ENCODE measurements at places on chromosomes 11 and 22.

DNA sequence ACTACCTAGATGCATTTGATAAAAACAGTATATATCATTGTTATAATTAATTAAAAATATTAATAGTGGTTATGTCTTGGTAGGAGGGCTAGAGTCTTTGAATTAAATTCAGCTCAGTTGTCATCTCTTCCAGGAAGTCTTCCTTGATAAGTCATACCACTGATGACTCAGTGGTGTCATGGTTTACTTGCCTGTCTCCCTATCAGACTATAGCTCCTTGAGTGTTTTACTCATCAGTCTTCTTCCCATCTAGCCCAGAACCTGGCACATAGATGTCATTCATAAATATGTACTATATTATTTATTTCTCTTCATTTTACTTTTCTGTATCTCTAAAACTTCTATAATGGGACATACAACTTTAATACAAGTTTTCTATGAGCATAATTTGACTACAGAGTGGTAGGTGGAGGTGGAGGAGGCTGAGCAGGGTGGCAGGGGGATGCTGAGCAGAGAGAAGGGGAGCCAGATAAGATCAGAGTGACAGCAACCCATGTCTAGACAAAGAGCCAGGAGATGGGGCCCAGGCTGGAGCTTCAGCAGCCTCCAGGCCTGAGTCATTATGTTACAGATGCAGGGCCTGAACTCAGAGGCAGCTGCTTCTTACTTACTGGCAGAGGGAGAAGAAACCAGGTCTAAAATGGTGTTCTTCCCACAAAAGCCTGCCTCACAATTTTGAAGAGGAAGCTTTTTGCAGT is 82.3 kb upstream of the PHOX2A start:
- DNase-seq, result no peak

GRCh38 chr11:12409621-12410005 is 32.2 kb downstream of the PARVA start:
- DNase-seq, result no peak

DNA sequence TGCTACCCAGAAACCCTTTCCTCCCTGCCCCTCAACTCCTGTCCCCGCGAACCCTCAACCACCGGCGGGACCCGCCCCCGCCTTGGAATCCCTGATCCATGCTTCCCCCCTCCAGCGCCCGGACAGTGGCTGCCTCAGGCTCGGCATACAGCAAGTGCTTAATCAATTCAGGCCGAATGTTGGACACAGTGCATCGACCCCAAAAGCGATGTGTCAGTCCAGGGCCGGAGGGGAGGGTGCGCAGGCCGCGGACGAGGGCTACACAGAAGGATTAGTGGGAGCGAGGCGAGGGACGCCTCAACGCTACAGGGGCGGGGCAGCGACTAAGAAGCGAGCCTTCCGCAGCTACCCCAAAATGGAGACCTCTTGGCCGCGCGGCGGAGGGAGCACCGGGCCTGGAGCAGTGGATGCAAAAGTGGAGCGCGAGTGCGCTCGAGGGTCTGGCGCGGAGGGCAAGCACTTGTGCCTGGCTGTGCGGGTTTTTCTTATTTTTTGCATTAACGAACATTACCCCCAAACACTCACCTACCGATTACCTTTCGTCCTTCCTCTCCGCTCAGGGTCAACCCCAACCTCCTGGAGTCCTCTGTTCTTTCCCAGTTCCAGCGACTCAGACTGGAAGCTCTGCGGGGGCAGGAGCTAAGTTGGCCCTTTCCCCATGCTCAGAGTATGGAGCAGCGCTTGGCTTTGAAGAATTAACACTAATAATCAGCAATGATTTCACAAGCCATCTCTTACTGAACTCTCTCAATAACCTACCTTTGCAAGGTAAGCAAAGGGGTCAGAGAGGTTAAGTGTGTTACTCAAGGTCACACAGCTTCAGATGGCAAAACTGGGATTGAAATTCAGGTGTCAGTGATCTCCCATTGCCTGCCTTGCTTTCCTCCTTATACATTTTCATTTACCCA is 30.0 kb upstream of the WNT11 start:
- no peak for DNase-seq

DNA sequence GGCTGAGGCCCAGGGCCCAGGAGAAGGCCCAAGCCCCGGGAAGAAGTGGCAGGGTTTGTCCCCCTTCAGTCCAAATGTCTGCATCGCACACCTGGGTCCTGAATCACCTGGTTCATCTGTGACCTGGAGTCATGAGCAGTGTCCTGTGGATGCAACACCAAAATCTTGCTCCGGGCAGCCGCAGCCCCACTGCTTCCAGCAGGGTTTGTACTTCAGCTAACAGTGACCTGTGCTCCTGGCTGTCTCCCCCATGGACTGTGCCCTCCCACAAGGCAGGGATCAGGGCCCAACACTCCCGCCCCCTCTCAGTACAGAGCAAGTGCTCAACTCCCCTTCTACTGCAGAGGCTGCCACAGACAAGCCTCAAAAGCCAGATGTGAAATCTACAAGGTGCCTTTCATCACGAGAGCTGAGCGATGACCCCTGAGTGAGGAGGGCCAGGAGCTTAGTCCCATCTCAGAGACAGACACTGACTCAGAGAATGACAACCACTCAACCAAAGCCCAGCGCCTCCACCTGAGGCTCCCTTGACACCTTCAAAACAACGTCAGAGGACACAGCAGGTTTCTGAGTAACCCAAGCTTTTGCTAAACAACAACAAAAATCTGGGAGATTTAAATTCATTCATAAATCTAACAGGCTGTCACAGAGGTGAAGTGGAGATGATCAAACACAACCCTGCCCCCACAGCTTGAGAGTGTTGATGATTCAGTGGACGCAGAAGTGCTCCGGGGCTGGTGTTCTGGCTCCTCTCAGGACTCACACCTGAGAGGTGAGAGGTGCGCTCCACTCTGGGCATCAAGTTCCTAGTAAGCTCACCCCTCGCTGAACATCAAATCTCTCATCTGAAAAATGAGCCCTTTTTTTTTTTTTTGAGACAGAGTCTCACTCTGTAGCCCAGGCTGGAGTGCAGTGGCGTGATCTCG is 3.4 kb downstream of the KIAA0930 start:
- no peak for DNase-seq

DNA sequence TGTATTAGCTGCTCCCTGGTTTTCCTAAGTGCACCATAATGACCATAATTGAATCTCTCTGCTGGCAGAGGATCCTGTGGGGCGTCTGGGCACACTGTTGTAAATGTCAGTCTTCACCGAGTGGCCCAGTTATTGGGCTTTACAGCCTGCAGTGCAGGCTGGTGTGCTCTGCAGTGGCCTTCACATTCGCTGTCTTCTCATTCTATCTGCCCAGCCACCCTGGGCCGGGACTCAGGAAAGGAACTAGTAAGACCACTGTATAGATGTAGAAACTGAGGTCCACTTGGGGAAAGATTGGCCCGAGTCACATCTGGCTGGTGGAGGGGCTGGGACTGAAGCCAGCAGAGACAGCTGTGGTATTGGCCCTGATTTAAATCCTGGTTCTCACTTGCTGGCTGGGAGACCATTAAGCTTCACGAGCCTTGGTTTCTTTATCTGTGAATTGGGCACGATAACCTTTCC is 49.3 kb downstream of the TSPAN18 start:
- DNase-seq, result no peak

DNA sequence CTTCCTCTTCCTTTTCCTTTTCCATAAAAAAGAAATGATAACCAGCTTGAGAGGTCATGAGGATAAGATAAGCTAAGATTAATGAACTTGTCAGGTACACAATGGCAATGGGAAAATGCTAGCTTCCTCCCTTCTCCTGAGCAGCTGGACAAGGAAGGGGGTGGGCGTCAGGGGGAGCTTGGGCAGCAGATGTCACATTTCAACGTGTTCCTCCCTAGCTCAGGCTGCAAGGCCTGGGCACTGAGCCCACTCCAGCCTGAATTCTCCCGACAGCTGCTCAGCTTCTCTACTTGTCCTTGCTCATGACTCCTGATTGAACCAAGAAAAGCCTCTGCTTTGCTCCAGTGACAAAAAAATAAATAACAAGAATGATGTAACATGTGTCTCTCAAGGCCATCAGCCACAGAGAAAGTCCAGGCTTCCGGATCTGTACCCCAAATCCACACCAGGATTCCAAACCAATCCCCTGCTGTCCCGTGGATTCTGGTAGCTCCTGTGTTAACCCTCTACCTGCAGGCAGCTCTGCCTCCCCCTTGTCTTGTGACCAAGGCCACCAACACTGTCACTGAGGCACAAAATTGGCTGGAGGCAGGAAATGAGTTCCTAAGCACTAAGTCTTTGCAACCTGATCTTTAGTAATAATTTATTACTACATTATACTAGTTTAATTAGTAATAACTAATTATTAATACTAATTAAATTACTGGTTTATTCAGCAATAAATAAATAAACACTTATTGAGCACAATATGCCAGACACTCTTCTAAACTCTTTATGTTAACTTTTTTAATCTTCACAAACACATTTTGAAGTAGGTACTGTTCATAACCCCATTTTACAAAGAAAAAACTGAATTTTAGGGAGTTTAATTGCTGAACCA is 146.5 kb downstream of the CCDC34 start:
- no peak for DNase-seq

GRCh38 chr11:7143908-7144307 is 55.1 kb downstream of the RBMXL2 start:
- DNase-seq, result no peak

GRCh38 chr22:41563051-41563711 is 2.4 kb downstream of the CSDC2 start:
- DNase-seq, result no peak

DNA sequence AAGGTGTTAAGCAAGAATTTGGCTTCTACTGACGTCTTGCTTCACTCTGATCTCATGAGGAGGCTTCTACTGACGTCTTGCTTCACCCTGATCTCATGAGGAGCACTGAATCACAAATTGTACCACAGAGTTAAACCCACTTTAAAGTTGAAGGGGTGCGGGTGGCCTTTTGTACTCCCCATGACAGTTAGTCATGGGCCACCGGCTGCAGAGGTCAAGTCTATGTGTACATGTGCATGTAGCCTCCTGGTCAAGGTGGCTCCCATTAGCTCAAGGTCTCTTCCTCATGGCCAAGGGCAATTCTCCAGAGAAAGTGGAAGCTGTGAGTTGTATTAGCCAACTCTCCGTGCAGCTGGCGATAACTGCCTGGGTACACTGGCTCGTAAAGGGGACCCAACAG is 23.1 kb upstream of the FZD4 start:
- no peak for DNase-seq

DNA sequence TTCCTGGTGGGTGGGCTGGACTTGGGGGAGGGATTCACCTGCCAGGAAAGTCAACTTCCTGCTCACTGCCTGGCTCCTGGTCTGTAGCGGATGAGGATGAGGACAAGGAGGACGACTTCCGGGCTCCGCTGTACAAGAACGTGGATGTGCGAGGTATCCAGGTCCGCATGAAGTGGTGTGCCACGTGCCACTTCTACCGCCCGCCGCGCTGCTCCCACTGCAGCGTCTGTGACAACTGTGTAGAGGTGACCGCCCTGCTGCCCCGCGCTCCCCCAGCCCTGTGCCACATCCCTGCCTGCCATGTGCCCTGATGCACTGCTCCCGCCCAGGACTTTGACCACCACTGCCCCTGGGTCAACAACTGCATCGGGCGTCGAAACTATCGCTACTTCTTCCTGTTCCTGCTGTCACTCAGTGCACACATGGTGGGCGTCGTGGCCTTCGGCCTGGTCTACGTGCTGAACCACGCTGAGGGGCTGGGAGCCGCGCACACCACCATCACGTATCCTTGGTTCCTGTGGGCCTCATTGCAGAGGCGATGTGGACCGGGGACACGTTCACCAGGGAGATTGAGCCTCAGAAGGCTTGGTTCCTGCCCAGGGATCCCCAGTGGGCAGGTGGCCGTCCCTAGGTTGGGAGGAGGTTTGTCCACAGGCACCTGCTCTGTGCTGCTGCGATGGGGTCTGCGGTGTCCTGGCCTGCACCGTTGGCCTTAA is 7.9 kb downstream of the ZDHHC8 start:
- no peak for DNase-seq

All from immature natural killer cell (primary cell).